ENCODE measurements at places on chromosomes 5 and 9.

GRCh38 chr5:157857816-157858526, 974 bp downstream of the CLINT1 start:
- DNase-seq: no peak

DNA sequence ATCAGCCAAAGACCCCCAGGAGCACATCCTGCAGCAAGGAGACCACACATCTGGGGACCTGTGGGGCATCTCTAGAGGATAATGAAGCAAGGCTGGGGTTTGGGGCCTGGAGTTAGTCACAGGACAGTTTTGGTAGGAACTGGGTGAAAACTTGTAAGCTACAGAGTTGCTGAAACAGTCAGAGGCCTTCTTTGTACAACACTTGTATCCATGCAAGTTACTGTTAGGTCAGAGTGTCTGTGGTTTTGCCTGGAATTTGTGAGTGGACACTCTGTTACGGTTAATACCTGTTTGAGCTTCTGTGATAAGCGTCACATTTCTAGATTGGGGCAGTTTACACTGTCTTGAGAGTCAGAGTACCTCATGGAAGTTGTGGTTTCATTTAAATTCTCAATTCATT, 22.6 kb upstream of the ASPN start:
- no peak for DNase-seq

- no peak for DNase-seq
These were observed 25.9 kb downstream of the SH3TC2 start for GRCh38 chr5:149036970-149037369.

DNA sequence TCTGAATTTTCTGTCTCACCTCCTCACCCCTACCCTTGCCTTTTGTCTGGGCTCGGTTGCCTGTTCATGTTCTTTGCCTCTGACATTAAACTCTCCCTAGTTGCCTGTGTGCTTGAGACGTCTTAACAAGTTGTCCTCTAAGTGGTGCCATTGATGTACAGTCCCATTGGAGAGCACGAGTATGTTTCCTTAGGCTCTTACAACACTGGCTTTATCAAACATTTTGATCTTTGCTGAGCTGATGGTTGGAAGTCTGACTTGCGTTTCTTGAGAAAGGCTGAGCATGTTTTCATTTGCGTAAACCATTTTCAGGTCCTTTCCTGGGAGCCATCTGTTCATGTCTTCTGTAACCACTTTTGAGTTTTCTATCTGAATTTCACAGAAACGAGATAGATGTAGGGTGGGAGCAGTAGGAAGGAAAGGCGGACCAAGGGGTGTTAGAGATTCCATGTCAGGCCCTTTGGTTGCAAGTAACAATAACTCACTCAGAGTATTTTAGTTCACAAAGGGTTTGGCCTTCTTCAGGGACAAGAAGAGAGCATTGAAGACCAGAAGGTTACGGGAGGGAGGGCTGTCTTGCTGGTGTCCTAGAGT, 35.4 kb downstream of the OTULIN start:
- no peak for DNase-seq

DNA sequence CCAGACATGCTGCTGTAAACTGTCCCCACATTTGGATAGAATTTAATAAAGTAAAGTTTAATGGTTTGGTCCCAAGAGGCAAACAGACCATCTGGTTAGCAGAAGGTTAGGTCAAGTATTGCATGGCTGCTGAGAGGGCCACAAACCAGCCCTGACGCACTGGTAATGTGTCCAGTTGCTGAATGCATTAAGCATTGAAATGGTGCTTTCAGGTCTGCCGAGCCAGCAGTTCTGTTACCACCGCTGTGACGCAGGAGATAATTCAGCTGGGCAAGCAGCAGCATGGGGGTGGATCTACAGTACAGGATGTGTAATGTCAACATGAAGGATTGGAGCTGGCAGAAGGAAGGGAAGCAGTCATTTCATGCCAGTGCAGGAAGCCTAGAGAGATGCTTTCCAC, 16.0 kb downstream of the ZNF462 start:
- DNase-seq: peak; percentile 88

- no peak for DNase-seq
These were observed 17.3 kb downstream of the ADRB2 start for GRCh38 chr5:148843510-148844318.

GRCh38 chr9:35996358-35996970, 38.5 kb upstream of the OR2S2 start:
- no peak for DNase-seq

DNA sequence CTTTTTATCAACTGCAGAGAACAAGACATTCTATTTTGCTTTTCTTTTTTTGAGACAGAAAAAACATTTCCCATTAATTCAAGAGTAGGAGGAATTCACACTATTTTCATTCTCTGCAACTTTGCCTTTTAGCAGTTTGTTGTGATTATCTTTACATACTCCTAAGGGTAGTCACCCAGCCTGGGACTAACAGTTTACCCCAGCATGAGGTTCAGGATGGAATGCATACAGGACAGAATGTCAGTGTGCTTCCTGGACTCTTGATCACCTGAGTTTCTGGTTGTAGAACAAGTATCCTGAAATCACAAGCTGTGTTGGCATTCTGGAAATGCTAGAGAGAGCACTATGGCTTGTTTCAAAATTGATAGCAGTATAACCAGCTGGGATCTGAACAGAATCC, 368.1 kb downstream of the KIF4B start:
- DNase-seq: no peak

DNA sequence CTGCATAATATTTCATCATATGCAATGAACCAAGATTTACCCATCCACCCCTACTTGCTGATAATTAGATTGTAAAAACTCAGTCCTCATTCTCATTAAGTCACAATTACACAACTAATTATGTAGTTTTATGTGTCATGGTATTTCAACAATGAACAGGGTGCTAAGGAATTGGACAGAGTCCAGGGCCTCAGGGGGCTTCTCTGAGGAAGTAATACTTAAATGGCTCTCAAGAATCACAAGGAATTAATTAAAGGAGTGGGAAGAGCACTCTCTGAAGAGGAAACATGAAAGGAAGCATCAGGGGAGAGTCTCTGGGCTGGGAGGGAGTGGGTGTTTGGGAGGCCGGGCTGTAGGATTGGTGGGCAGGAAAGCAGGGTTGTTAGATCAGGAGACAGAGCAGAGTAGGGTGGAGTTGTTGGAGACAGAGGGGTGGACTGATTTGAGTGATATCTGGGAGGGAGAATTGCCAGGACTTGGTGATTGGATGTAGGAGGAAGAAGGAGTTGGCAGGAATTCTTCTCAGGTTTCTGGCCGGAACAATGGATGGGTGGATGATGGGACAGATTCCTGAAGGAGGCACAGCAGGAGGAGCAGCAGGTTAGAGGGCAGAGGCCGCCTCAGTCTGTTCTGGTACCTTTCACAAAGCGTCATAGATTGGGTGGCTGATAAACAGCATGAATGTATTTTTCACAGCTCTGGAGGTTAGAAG, 23.0 kb upstream of the NSG2 start:
- DNase-seq: peak; percentile 15

DNA sequence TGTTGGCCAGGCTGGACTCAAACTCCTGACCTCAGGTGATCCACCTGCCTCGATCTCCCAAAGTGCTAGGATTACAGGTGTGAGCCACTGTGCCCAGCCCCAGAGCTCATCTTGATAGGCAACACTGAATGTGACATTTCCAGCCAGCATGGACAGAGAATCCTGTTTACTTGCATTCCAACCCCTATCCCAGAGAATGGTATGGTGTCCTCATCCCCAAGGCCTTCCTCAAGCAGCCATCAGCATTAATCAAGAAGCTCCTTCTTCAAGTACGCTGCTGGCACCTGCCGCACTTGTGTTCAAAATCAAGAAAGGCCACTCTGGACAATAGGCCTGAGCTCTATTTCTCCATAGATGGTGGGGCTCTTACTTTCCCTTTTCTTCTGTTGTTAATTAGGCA, 40.2 kb downstream of the STARD4 start:
- DNase-seq: no peak

- no peak for DNase-seq
These were observed 20.7 kb upstream of the EGFLAM start for GRCh38 chr5:38237681-38238080.

DNA sequence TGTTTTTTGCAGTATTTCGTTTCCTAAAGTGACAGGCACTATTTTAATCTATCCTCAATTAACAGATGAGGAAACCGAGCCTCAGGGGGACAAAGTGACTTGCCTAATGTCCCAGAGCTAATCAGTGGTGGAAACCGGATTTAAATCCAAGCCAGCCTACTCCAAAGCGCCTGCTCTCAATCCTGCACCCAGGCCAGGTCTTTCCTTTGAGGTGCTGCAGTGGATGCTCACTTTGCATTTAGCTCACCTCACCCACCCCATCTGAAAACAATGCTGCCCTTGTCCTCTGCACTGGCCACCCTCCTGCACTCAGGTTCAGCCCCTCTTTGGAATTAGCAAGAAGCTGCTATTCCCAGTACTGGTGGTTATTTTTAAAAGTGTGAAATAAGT, 16.0 kb downstream of the ANGPTL2 start:
- no peak for DNase-seq

GRCh38 chr9:89218040-89218928, 39.7 kb upstream of the SHC3 start:
- DNase-seq: peak; percentile 78
